Smooth muscle cell of the umbilical artery (primary cell): ENCODE measurements at places on chromosomes 7 and 10. TPM values are rescaled to one million over a fixed set of nuclear protein-coding genes. Genes with fewer than 3 reads are reported as not detected.

Gene SLC13A4
- total RNA-seq = 0.05 TPM in 1 of 2 replicates, not detected in the other

Gene SPDYE8
- total RNA-seq = not detected in 2 replicates

Gene PSD
- 2.4 and 12.2 TPM in 2 replicates for total RNA-seq

Gene GPER1
- total RNA-seq = 0.59 and 1.6 TPM in 2 replicates

Gene MUC3A
- total RNA-seq = not detected in 2 replicates

Gene GHRHR
- total RNA-seq = not detected in 2 replicates

Gene HKDC1
- 0.59 and 1.9 TPM in 2 replicates for total RNA-seq

Gene NKX1-2
- total RNA-seq = not detected in 2 replicates

Gene KCP
- total RNA-seq = 0.09 and 0.30 TPM in 2 replicates

Gene ASAH2
- 0.59 and 2.3 TPM in 2 replicates for total RNA-seq

Gene CYP3A5
- 0.18 and 0.30 TPM in 2 replicates for total RNA-seq

Gene TRIM50
- not detected in 2 replicates for total RNA-seq

Gene TUBAL3
- not detected in 2 replicates for total RNA-seq

Gene FAM171A1
- 11.3 and 27.5 TPM in 2 replicates for total RNA-seq

Gene SEMA3C
- 391 and 455 TPM in 2 replicates for total RNA-seq

Gene PPRC1
- total RNA-seq = 13.7 and 28.0 TPM in 2 replicates

Gene CPXM2
- total RNA-seq = 3.6 and 6.8 TPM in 2 replicates

Gene COL26A1
- not detected in 2 replicates for total RNA-seq

Gene GPR141
- total RNA-seq = not detected in 2 replicates

Gene GIMAP1
- total RNA-seq = under 0.01 TPM in 1 of 2 replicates, not detected in the other

Gene CALML3
- total RNA-seq = not detected in 2 replicates

Gene RHEB
- 67.1 and 80.8 TPM in 2 replicates for total RNA-seq

Gene GPR26
- total RNA-seq = not detected in 2 replicates

Gene TFPI2
- total RNA-seq = 649 and 876 TPM in 2 replicates

Gene GPR158
- total RNA-seq = under 0.01 and 0.05 TPM in 2 replicates

Gene PLAU
- total RNA-seq = 56.4 and 266 TPM in 2 replicates

Gene TMEM196
- not detected in 2 replicates for total RNA-seq

Gene TUBB8
- total RNA-seq = not detected in 2 replicates

Gene TRIL
- 0.65 and 2.4 TPM in 2 replicates for total RNA-seq

Gene WNT8B
- total RNA-seq = not detected in 2 replicates

Gene GNAT3
- not detected in 2 replicates for total RNA-seq

Gene TMEM229A
- not detected in 2 replicates for total RNA-seq

Gene RAMP3
- not detected in 2 replicates for total RNA-seq

Gene POM121C
- 19.6 and 32.0 TPM in 2 replicates for total RNA-seq

Gene NRCAM
- 0.28 and 0.30 TPM in 2 replicates for total RNA-seq

Gene HTR5A
- total RNA-seq = not detected in 2 replicates

Gene CDK14
- total RNA-seq = 40.6 and 48.7 TPM in 2 replicates

Gene SDK1
- 0.30 and 0.46 TPM in 2 replicates for total RNA-seq

Gene CTAGE4
- not detected in 2 replicates for total RNA-seq

Gene GPR22
- total RNA-seq = not detected in 2 replicates

Gene PODXL
- total RNA-seq = 0.59 and 3.5 TPM in 2 replicates

Gene CHST15
- total RNA-seq = 0.30 and 0.46 TPM in 2 replicates

Gene PDGFA
- 71.9 and 72.8 TPM in 2 replicates for total RNA-seq

Gene SLIT1
- total RNA-seq = 0.05 TPM in 1 of 2 replicates, not detected in the other

Gene CALHM3
- total RNA-seq = not detected in 2 replicates

Gene FOXI2
- total RNA-seq = not detected in 2 replicates

Gene AKR1B15
- not detected in 2 replicates for total RNA-seq

Gene PILRA
- 0.89 TPM in 1 of 2 replicates, not detected in the other for total RNA-seq

Gene MRLN
- total RNA-seq = not detected in 2 replicates

Gene MTURN
- 6.1 and 10.1 TPM in 2 replicates for total RNA-seq

Gene PRSS37
- not detected in 2 replicates for total RNA-seq
